Activated naive CD8-positive, alpha-beta T cell treated with anti-CD3 and anti-CD28 coated beads for 36 hours (primary cell): ENCODE measurements at places on chromosomes 7 and 10.

DNA sequence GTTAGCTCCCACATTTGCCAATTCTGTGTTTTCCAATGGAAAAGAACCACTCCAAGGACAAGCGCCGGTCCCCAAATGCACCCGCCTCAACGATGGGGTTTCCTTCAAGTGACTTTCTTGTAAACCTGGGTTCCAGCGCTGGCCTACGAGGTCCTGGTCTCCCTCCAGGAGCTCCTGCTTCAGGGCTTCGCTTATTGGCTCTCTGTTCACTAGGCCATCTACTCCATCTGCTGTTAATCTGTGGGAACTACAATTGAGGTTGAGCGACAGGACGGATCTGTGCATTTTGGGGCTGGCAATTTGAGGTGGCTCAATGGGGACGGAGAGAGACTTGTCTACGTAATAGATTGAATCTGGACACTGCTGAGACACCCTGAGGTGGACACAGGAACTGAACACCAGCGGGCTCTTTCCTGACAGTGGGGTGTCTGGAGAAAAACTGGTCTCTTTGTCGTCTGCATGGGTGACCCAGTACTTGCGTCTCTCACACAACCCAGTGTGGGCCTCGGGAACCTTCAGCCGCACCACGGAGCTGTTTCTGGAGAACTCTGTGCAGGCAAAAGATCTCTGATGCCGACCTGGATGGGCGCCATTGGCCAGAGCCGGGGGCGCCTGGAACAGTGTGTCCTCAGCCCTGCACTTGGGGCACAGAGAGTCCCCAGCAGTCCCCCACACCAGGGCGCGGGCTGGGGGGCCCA lies 115.9 kb upstream of the ADAM12 start:
- DNase-seq: no peak

DNA sequence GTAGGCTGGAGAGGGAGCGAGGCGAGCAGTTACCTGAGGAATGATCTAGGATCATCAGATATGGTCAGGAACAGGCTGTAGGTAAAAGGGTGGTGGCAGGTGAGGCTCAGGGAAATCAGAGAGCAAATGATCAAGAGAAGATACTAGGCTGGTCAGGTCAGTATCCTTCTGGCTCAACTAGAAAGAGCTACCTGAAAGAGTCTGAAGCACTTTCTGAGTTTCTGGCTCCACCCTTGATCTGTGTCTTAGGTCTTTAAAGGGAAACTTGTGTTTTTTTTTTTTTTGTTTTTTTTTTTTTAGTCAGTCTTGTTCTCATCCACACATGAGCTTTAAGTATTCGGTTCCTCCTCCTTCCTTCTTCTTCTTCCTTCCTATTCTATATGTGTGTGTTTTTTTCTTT lies 10.5 kb downstream of the ADAM22 start:
- DNase-seq: no peak

- DNase-seq: no peak
Measured at GRCh38 chr10:124242791-124243190, 149.4 kb upstream of the CHST15 start.

DNA sequence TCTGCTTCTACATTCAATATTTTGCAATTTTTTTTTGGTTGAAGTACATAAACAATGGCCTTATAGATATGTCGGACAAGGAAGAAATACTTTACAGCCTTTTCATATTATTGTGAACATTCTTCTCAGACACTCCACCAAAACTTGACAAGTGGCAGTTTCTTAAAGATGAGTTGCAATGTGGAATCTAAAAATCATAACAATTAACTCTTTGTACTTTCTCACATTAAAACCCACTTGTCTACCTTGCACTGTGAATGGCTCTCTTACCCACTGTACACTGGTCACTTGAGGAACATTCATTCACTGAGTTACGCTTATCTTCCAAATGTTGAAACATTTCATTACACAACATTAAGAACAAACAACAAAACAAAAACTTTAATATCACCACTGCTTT lies 44.2 kb downstream of the ARHGAP12 start:
- no peak for DNase-seq

DNA sequence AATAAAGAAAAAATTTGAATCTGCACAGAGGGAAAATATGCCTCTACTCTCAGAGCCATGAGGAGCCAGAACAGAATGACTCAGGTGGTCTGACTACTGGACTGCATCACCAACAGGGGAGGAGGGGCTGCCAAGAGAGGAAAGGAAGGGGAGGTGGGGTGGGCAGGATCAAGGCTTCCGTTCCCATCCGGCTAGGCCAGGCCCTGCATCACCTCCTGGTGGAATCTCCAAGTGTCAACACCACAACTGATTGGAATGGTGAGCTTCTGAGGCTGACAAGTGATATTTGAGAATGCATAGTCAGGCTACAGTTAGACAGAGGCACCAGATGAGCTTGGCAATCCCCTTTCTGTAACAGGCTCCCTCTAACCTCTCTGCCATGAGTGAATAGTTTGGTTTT lies 10.4 kb upstream of the GPR26 start:
- no peak for DNase-seq

DNA sequence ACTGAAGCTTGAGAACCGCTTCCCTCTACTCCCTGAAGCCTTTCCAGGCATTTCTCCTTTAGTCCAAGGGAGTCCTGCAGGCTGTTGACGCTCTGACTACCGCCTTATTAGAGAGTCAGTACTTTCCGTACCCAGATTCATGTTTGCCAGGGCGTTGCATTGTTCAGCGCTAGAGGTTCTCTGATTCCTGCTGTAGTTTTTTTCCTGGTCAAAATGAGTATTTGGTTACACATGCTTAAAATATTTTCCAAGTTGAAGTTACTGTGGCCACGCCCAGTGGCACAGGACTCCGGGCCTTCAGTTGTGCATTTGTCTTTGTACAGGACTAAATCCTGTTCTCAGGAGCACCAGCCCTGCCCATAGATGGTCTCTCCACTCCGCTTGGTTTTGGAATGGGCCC lies 7.9 kb downstream of the MTURN start:
- no peak for DNase-seq

- no peak for DNase-seq
Measured at GRCh38 chr10:78560341-78560688, 508.5 kb upstream of the ZMIZ1 start.

DNA sequence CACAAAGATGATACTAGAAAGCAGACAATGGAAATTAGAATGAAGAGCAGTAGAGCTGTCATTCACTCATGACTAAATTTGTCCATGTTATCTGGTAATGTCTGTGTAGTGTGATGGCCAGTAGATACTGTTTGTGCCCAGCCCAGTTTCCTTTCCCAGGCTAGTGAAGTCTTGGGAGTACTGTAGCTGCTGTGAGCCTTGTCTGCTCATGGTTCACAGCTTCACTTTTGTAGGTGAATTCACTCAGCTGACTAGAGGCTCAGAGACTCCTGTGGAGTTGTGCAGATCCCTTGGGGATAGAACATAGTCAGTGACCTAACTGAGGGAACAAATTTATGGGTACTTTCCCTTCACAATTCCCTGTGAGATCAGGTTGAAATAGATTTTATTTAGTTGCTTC lies 572.5 kb downstream of the ARL4A start:
- no peak for DNase-seq

GRCh38 chr10:72783410-72783833 lies 91.5 kb downstream of the MCU start:
- DNase-seq: no peak

- DNase-seq: no peak
Measured at GRCh38 chr7:101729241-101729883, 88.1 kb upstream of the CUX1 start.

DNA sequence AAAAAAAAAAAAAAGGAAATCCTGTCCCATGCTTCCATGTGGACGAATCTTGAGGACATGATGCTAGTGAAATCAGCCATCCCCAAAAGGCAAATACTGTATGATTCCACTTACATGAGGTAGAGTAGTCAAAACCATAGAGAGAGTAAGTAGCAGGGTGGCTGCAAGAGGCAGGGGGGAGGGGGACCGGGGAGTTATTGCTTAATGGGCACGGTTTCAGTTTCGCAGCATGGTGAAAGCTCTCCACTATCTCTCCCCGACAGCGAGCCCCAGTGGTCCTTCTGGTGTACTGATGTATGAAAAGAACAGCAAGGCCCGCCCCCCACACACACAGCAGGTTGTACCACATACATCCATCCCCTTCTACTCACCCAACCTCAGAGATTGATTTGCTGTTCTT lies 32.8 kb downstream of the NOD1 start:
- DNase-seq: peak; percentile 64

DNA sequence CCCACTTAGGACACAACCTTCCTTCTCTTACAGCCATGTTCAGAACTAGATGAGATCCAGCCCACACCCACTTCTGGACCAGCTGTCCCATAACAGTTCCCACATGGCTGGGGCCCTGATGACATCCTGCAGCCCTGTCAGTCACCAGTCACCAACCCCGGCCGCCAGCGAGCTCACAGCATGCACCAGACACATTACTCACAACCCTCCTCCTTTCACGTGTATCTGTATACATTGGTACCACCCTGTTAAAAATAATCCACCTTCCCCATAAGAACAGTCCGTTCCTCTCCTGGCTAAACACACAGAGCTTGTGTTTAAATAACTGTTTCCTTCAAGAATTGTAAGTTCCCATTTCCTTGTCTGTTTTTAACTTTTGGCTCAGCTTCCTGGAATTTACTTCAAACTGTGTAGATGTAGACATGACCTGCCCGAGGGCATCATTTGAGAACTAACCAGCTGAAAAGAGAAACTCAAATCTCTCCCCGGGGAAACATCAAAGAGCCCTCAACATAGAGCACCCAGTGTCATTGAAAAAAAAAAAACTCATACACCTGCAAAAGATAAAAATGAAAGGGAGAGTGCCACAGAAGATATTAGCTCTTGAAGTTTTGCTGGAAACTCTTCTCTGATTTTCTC lies 26.0 kb upstream of the PRLHR start:
- DNase-seq: peak; percentile 4

GRCh38 chr10:33247221-33247922 lies 87.1 kb downstream of the NRP1 start:
- no peak for DNase-seq

DNA sequence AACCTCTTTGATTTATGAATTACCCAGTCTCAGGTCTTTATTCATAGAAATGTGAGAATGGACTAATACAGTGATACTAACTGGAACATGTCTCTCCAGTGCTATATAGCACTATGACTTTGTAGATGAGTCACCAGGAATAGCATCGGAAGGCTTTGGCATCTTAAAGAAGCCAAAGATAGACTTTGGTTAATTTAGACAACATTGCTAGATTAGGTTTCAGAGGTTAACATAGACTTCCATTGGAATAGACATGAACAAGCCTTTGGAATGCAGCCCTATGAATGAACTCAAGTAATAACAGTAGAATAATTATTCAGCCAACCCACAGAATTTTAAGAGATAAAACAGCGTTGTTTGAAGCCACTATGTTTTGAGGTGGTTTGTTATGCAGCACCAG lies 169.2 kb downstream of the HGF start:
- no peak for DNase-seq

DNA sequence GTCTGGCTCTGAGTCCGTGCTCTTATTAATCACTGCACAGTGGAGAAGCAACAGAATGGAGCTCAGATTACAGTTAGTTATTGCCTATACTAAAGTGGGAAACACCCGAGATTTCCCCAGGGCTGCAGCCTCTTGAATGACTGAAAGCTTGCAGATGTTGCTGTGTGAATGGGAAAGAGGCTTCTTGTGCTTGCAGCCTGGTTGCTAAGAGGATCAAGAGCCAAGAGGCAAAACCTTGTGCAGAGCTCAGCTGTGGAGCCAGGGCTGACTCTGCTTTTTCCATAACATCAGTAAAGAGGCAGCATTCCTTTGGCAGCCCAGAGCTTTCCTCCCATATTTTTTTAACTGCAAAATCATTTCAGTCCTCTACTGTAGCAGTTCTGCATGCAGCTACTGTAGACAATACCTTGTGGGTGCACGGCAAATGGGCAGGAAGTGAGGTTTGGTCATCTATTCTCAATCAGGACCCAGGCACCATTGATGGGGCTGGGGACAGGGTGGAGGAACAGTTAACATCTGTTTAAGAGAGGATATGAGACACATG lies 86.5 kb downstream of the RALA start:
- no peak for DNase-seq

- no peak for DNase-seq
Measured at GRCh38 chr10:19412531-19412930, 363.9 kb downstream of the MALRD1 start.

- peak; percentile 20 for DNase-seq
Measured at GRCh38 chr7:94394437-94395140, at the start of gene COL1A2. TSS of gene COL1A2 (plus strand) at chr7:94394895. CDS start at chr7:94395032, 137 bp downstream.

DNA sequence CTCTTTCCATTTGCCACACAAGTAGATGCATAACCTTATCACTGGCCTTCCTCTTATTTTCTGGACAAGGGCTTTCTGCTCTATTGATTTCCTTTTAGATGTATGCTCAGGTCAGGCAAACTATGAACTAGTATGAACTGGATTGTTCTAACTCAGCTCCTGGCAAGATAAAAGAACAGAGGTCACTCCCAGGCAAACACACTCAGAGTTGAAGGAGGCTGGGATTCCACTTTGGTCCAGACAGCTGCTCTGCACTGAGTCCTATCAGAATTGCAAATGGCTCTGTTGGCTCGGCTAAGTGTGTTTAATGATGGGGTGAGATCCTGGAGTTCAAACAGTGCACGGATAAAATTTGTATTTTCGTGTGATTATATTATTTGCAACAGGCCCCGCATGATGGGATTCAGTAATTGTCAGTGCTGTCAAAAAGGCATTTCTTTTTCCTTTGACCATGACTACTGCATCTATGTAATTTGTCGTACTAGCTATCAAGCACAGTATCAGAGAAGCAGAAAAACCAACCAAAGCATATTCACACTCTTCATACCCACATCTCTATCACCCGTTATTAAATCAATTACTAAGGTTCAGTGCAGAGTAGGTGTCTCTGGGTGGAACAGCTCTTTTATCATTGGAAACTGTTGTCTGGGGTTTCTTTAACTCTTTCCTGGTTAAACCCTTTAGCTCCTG lies 288.1 kb upstream of the PRKCQ start:
- DNase-seq: no peak

DNA sequence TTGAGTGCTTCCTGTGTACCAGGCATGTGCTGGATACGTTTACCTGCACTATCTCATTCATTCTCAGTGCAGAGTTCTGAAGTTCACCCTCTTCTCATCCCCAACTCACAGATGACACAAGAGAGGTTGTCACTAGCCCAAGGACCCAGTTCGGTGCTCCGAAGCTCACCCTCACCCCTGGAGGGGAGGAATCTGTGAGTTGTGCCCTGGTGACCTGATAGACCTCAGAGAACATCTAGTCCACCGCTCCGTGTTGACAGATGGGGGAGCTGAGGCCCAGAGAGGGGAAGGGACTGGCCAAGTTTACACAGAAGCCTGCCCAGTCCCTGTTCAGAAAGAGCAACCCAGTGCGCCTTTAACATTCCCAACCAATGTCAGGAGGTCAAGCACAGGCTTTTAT lies 44.8 kb upstream of the EMX2 start:
- no peak for DNase-seq
